Naive thymus-derived CD8-positive, alpha-beta T cell (primary cell): ENCODE measurements at places on chromosomes 12 and 14.

DNA sequence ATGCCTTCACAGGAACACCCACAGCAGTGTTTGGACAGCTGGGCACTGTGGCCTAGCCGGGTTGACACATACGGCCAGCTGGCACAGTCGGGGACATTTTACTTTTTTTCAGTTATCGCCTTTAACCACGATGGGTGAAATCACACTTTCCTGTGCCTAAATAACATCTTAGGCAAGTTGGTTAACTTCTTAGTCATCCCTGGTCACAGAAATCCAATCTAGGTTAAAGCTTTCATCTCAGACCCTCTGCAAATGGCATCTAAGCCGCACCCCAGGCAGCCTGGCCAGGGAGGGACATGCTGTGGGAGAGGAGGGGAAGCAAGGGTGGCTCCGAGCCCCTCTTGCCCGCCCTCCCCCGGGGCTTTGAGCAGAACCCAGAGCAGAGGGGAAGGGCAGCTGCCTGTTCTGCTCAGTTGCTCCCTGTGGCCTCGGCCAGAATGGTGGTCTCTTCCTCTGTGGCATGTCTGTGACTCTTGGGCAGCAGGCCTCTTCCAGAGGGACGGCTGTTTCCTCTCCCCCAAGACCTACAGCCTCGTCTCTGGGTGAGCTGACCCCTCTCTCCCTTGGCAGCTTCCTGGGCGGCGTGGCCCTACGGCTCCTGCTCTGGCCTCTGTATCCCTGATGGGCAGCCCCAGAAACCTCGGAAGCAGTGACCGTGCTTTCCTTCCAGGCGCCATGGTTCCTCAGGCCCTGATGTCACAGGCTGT is 85.4 kb upstream of the DYNC1H1 start:
- DNase-seq: no peak

DNA sequence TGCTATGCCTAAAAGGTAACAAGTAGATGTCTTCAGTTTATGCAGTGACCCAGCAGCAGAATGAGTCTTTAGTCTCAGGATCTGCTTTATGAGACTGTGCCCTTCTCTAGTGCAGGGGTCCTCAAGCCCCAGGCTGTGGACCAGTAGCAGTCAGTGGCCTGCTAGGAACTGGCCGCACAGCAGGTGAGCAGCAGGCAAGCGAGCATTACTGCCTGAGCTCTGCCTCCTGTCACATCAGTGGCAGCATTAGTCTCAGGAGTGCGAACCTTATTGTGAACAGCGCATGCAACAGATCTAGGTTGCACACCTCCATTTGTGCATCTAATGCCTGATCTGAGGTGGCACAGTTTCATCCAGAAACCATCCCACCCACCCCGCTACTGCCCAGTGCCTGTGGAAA is 38.4 kb downstream of the LRP6 start:
- DNase-seq: no peak

DNA sequence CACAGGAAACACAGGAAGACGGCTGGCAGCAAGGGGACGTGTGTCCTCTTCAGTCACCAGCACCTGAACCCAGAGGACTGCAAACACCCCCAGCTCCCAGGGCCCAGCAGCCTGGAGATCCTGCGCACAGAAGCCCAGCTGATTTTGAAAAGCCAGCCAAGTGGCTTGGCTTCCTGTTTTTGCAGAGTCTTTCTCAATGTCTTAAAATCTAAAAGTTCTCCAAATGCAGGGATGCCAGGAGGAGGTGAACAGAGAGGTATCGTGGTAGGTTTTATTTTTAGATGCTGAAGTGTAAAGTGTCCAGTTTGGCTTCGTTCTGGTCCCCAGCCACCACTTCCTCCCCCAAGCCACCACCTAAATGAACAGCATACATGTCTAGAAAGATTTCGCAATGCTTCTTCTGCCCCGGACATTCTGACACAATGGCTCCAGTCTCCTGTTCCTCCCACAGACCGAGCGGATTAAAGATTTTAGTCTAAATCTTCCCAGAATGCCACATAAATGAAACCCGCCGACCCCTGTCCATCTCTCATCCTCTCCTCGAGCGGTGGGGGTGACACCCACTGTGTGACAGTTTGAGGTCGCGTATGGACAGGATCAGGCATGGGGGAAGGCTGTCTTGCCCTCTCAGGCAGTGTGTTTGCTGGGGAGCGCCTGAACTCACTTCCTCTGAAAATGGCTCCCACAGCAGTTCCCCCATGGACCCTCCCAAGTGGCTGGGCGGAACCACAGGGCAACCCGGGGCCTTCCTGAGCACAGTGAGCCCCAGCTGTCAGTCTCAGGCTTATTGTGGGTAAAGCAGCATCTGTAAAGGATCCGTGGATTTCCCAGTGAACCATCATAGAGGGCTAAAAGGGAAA is 41.6 kb downstream of the ITPK1 start:
- DNase-seq: no peak

DNA sequence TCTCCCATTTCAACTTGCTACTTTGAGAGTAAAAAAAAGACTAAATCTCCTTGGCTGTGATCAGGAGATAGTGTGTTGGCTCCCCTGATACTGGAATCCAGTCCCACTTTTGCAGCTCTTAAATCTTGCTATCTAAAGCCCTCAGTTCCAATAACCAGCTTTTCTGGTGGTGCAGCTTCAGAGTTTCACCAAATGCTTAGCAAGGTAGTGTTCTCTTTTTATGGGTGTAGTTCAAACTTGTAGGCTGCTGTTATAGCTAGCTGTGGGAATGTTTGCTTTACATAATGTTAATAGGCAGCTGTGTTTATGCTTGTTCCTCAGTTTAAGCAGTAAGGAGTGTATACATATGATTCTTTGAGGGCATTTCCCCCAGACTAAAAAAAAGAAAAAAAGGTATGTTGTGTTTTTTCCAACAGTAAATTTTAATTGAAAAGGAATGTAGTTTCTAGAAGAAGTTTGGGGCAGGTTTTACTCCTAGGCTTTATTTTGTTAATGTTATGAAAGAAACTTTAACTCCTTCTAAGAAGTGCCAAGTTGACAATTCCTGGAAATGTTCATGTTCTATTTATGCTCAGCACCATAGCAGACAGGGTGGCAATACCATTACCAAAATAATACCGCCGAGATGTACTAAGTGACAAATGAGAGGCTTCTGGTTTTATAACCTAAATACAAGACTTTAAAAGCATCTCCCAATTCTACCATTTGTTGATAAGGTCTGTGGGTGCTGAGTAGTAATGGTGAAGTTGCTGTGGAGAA is 12.1 kb downstream of the CRADD start:
- no peak for DNase-seq

DNA sequence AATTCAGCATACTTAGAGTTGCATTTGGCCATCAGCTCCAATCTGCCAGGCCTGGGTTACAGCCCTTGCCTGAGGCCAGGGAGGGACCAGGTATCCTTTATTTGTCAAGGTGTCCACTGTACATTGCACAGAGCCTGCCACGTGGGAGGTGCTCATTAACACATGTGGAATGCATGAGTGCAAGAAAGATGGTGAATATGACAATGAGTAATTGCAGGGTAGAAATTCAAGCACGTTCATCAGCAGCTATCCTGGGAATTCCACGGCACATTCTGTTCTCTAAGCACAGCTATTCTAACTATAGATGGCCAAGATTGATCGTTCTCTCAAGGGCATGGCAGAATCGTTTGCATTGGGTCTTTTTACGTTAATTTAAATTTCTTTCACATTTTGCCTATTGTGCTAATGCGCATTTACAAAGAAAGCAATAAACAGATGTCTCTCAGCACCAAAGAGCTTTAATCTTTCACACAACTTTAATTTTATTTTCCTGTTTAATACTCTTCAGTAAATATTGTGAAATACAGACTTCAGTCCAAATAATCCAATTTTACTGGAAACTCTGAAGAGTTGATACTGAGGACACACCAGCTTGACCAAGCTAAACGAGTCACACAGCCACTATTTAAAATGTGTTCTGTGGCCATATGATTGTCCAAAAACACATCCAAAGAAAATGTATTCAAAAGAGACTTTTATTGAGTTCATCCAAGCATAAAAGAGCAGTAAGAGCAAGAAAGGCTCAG is 1025.7 kb upstream of the TMEM132C start:
- DNase-seq: no peak

GRCh38 chr12:58887068-58887467 is 33.2 kb downstream of the LRIG3 start:
- DNase-seq: no peak

DNA sequence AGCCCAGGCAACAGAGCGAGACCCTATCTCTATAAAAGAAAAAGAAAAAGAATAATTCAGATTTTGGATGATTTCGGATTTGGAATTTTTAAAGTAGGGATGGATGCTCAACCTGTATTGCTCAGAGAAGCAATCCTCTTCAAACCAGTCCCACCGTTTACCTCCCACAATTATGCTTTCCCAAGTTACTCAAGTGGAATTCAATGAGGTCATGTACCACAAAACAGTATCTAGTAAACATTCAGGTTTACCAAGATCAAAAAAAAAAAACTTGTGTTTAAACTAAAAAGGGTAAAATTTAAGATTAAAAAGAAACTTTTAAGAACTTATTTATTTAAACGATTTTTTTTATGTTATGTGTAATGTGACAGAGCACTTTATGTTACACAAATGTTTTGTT is 2.5 kb downstream of the KDM5A start:
- no peak for DNase-seq

GRCh38 chr14:71322655-71323250 is 415.5 kb downstream of the PCNX1 start:
- peak; percentile 43 for DNase-seq

GRCh38 chr12:93079271-93079670 is 150.2 kb upstream of the EEA1 start:
- DNase-seq: no peak

DNA sequence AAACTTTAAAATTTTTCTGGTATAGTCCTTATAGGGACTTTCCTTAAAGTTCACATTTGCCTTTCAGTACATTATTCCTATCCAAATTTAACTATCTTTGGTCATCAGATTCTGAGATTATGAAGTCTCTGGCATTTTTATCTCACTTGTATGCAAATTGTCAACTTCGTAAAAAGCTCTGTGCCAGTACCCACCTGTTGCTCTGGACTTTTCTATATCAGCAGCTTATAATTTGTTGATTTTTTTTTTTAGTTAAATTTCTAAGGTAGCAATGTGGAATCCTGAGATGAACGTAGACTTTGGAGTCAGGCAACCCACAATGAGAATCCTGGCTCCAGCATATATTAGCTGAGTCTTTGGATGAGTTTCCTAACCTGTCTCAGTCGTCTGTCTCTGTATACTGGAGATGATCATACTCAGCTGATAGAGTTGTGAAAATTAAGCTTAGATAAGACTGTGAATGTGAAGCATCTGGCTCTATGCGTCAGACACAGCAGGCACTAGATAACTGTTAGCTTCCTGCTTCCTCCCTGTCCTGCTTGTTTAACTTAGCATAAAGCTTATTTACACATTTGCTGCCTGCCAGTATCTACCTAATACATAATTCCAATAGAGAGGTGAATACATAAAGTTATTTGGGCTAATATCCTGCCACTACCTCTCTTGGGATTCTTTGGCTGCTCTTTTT is 59.8 kb downstream of the MARK3 start:
- DNase-seq: no peak

- no peak for DNase-seq
These were observed 1.3 kb downstream of the BDKRB2 start for GRCh38 chr14:96205978-96206360.

DNA sequence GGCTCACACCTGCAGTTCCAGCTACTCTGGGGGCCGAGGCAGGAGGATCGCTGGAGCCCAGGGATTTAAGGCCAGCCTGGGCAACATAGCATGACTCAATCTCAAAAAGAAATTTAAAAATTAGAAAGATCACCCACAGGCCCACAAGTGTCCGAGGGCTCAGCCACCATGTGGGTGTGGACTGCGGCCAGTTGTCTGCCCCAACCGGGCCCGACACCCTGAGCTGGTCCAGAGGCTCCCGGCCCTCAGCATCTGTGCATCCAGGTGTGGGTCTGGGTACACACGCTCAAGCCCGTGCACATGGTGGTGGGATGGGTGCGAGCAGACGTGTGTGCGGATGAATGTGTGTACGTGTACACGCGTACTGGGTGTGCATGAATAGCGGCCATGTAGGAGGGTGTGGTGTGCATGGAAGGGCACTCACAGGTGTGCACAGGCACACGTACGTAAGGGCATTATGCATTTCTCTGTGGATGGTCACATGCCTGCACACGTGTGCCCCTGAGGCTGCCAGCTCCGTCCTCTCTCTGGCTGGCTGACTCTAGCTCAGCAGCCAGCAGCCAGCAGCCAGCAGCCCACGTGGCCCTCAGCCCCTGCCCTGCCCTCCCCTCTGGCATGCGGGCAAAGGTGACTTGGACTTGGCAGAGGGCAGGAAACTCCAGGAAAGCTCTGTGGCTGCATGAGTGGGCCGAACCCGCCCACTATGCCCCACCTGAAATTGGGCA is 23.3 kb upstream of the NUDT14 start:
- DNase-seq: no peak

- no peak for DNase-seq
These were observed 62.2 kb upstream of the CFL2 start for GRCh38 chr14:34776611-34777010.

DNA sequence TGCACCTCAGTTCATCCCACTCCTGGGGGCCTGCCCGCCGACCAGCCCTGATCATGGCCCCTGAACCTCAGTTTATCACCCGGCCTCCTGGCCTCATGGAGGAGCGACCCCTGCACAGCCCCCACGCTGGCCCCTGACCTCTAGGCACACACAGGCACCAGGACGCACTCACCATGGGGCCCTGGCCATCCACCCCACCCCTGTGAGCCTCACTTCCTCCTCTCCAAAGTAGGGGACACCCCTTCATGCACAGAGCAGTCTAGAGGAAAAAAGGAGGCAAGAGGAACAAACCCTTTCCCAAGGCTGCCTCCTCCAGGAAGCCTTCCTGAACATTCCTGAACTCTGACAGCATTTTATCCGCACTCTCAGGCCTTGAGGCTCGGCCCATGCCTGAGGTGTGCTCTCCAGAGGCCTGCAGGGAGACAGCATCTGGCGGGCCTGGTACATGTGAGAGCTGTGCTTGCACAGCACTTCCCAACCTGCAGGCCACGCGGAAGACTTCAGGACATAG is 39.4 kb downstream of the CCNK start:
- DNase-seq: no peak

GRCh38 chr12:2265461-2266167 is 212.8 kb downstream of the CACNA1C start:
- DNase-seq: no peak

- DNase-seq: peak; percentile 49
These were observed 305.5 kb downstream of the AEBP2 start for GRCh38 chr12:19744705-19745218.

DNA sequence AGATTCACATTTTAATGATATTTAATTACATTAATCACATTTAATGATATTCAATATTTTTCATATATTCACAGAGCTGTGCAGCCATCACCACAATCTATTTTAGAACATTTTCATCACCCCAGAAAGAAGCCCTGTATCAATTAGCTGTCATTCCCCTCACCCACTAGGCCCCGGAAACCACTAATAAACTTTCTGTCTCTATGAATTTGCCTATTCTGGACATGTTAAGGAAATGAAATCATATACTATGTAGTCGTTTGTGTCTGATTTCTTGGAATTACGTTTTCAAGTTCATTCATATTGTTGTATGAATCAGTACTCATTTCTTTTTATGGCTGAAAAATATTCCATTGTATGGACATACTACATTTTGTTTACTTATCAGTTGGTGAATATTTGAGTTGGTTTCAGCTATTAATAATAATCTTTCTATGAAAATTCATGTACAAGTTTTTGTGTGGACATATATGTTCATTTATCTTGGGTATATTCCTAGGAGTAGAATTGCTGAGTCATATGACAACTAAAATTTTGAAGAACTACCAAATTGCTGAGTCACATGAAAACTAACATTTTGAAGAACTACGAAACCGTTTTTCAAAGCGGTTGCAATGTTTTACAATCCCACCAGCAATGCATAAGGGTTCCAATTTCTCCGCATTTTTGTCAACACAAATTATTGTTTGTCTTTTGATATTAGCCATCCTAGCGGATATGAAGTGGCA is 11.7 kb upstream of the OTOGL start:
- DNase-seq: no peak
